ENCODE measurements at places on chromosomes 7 and 10.

DNA sequence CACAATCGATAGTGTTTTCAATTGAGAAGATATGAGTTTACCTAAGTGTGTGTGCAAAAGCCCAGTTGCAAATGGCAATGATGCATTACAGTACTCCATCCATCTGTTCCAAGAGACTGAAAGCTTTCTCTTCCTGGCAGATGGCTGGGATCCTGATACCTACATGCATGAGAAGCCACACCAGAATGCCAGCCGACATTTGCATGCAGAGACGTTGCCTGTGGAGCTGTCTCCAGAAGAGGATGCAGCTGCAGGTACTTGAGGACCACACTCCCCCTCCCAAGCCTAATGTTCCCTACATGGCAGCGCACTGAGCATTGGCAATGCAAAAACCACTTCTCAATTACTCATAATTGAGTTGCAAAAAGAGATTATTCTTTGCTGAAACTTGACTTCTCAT, 332.1 kb downstream of the WDR11 start:
- no peak for DNase-seq

- no peak for DNase-seq
Measured at GRCh38 chr7:26000841-26001240, 151.2 kb upstream of the NFE2L3 start.

- no peak for DNase-seq
Measured at GRCh38 chr10:102453502-102453901, 2.2 kb upstream of the C10orf95 start.

DNA sequence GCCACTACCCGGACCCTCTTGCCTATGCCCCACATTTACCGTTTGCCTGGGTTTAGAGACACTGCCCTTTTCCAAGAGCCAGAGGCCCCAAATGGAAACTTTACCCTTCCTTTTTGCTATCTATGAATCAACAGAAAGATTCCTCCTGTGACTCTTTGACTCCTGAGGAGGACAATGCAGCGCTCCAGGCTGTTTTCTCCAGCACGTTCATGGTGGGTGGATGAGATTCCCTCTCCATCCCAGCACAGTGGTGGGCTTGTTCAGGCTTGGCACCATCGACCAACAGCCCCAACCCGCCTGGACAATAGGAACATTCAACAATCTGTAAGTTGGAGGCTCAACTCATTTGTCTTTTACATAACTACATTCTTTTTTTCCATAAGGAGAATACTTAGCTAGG, 55.9 kb downstream of the DLD start:
- DNase-seq, result no peak

GRCh38 chr10:45660876-45661411, 11.6 kb downstream of the ZFAND4 start:
- DNase-seq, result no peak

DNA sequence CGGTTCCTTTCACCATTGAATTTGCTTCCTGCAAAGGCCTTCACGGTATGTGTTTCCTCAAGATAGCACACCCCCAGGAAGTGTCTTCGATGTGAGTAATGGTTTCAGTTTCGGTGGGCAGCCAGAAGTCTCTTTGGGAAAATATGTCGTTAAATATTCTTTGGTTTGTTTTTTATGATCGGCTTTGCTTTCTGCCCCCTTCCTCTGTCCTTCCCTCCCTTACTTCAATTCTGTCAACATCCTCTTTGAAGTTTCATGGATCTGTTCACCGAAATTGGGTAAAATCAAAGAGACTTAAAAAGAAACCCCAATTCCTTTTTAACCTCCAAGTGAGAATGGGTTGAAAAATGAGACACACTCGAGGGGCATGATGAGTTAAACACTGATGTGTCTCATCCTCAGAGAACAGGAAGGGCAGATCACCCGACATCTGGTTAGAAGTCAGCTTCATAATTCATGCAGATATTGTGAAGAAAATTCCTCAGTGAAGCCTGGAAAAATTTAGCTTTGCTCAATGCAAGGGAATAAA, 170.8 kb upstream of the HABP2 start:
- no peak for DNase-seq

DNA sequence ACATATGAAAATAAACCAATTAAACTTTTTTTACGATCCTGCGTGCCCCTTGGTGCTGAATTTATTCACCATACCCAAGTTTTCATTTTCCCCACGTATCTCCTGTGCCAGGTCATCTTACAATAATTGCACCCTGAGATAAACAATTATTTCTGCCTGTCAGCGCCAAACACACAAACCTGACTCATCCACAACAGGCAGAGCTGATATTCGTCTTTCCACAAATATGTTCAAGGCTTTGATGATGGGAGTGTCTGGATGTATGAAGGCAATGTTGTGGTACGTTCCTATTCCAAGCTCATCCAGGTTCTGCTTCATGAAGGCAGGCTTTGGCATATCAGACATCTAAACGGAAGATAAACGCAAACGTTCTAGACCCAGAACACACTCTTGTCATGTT, 45.8 kb upstream of the RHEB start:
- DNase-seq, result no peak

- no peak for DNase-seq
Measured at GRCh38 chr10:124542336-124542735, 80.7 kb downstream of the LHPP start.

DNA sequence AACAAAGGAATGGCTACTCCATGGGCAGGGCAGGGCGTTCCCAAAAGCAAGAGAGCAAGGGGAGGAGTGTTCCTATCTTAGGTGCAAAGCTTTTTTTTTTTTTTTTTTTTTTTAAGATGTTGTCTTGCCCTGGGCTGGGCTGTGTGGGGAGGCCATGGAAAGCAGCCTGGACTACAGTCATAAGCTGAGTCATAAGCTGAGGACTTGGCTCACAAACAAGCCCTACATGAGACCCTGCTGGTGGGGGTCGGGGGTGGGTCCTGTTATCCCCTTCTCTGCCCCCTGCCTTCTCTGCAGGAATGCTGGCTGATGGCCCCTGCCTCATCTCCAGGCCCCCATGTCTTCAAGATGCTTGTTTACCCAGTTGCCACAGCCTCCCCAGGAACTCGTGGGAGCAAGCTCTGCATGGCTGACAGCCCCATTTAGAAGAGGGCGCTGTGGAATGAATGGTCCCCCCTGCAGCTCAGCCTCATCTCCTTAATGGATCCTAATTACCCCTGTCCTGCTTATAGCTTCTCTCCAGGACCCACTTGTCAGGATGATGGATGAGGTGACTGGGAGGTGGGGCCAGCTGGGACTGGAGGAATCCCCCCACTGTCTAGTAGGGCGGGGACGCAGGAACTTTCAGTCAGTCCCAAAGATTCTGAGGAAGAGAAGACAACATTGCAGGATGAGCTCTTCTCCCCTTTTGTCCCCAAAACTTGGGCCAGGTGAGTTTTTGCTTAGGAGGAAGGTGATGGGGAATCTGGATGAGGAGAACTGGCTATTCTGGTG, 340.8 kb upstream of the PODXL start:
- DNase-seq, result no peak

- DNase-seq, result peak; percentile 72
Measured at GRCh38 chr7:137592232-137592896, 248.8 kb upstream of the PTN start.
